ENCODE measurements at places on chromosomes 1 and 21.
A peak's percentile ranks its signal among the peaks of the same experiment; 100 is the strongest.

GRCh38 chr21:26127918-26128317 is 42.7 kb downstream of the APP start:
- DNase-seq = peak; percentile 55

DNA sequence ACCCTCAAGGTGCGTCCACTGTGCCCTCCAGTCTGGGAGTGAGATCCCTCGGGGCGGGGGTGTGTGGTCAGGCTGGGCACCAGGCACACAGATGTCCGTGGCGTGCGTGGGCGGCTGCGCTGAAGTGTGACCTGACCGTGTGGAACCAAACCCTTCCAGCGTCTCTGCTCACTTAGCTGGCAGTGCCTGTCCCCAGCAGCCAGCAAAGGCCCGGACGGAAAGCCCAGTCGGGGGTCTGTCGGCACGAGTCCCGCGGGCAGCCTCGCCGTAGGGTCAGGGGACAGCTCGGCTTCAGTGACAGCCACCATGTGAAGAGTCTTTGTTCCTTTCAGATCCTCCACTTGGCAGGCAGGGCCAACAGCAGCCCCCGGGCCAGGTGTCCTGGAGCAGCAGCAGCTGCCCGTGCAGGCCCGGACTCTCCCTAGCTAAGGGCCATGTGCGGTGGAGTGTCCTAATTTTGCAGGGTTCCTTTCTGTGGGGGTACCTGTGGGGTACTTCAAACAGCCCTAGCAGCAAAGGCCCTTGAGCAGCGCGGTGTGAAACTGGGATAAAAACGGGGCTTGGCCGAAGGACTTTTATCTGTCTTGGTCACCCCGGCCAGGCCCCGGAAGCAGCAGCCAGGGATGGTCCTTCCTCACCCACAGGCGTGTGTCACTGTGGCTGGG is 11.6 kb downstream of the TTLL10 start:
- DNase-seq = no peak

DNA sequence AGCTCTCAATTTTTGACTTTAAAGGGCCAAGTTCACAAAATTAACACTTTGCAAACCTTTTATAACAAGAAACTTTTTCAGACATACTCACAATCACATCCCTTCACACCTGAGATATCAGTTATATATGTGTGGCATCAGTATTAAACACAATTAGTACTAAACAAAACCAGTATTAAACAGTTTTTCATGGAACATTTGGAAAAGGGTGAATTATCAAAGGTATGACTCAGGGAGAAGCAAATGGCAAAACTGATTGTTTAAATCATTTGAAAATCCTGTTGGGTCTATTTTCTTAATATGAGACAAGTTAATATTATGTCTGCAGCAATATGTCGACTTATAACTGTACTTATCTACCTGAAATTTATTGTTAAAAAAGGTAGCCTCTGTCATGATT is 587.3 kb downstream of the NEGR1 start:
- DNase-seq = no peak

DNA sequence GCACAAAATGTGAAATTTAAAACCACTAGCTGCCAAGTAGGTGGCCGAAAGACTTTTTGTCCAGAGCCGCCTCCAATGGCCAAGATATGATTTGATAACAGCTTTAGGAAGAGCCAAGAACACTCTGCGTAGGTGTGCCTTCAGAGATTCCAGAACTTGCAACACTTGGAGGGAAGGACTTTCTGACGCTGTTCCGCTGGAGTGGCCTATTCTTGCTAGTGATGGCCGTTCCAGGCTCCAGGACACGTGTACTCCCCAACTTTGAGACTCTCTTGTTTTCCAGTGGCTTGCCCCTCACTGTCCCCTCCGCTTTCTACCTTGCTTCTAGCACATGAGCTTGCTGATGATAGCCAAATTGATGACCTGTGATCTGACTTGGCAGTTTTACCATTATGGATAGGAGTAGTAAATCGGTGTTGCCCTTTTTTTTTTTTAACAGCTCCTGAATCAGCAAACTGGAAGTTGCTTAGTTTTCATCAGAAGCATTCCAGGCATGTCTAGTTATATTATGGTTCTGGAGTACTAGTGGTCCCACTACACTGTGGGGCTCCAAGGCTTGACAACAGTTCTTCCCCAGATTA is 1.0 kb downstream of the PRDX6 start:
- DNase-seq = peak; percentile 74

GRCh38 chr1:240190881-240191401 is 99.3 kb downstream of the FMN2 start:
- DNase-seq = peak; percentile 81

DNA sequence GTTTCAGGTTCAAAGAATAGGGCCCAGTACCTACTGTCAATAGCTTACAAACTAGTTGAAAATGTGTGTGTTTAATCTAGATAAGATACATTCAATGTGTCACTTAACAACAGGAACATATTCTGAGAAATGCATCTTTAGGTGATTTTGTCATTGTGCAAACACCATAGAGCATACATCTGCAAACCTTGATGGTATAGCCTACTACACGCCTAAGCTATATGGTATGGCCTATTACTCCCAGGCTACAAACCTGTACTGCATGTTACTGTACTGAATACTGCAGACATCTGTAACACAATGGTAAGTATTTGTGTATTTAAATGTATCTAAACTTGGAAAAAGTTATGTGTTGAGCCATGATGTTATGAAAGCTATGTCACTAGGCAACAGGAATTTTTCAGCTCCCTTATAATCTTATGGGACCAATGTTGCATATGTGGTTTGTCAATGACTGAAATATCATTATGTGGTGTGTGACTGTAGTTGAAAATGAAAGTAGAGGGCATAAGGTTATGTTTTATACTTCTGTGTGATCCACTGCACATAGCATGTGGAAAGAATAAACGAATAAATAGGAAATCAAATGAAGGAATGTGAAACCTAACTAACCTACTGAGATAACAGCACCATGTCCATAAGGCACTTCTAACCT is 129.0 kb upstream of the CAMK1G start:
- no peak for DNase-seq

- no peak for DNase-seq
Measured at GRCh38 chr1:247961791-247962190, 3.2 kb upstream of the OR2AK2 start.

DNA sequence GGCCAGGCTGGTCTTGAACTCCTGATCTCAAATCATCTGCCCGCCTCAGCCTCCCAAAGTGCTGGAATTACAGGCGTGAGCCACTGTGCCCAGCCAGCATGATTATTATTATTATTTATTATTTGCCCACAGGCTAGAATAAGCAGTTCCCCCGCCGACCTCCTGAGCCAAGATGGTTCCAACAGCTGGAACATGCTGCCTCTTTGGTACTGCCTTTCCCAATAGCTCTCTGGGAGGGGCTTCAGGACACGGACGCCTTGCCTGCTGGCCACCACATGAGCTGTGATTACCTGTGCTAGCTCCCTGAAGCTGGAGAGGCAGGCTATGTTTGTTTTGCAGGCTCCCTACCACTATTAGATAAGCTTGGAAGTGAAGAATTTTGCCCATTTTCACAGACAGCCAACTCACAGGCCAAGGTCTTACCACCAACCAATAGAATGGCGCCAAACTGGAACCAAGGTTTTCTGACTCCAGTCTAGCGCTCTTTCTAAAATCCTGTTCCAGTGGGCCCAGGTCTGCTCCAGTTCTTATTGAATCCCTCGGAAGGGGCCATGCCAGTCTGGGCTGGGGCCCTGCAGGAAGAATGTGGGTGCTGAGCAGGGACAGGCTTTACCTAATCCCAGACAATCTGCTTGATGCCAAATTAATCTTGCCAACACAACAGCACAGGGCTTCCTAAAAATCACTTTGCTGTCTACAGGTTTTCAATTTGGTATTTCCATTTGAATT is 2.1 kb upstream of the GPR61 start:
- no peak for DNase-seq

GRCh38 chr1:183061194-183061593 is 38.0 kb downstream of the LAMC1 start:
- DNase-seq = no peak

DNA sequence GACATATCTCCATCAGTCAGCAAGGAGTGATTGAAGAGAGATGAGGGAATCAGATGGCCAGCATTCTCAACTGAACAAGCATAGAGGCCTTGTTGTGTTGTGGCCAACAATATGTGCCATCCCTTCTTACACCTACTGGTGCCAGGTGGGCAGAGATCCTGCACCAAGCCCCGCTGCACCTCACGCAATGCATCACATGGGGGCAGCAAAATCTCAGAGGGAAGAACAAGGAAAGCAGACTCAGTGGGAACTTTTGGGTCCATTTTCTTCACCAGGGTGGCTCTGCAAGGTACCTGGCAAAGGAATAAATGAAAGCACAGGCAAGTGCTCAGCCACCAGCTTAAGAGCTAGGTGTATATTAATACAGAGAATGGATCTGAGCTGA is 33.2 kb downstream of the HSD3B2 start:
- DNase-seq = no peak

GRCh38 chr1:17093822-17094393 is 25.3 kb downstream of the PADI2 start:
- no peak for DNase-seq

GRCh38 chr1:112696578-112697314 is 10.2 kb downstream of the RHOC start:
- no peak for DNase-seq

DNA sequence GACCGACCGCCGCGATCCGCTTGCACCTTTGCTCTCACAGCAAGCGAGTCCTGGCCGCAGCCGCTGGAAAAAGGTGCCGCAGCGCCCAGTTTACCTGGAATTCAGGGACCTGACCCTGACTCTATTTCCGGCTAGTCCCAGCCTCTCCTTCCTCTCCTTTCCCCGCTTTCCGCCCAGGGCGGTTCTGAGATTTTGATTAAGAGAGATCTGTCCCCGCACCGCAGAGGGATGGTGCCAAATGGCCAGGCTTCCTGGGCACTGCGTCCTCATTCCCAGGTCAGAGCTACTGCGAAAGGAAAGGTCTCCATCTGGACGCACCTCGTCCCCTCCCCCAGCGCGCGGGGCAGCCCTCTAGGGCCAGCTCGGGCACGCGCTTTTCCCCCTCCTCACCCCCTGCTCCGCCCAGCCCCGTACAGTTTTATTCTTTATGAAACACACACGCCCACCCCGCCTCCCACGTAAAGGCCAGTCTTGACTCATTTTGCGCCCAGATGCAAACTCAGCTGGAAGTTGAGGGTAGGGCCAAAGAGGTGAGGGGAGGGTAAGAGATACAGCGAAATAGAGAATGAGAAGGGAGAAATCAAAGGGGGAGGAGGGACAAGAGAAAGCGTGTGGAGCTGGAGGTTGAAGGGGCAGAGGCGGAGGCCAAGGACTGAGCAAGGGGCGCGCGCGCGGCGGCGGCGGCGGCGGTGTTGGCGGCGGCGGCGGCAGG is 411.8 kb upstream of the ESRRG start:
- DNase-seq = no peak

- no peak for DNase-seq
Measured at GRCh38 chr1:17630986-17631385, 91.5 kb downstream of the ARHGEF10L start.

- DNase-seq = no peak
Measured at GRCh38 chr1:236067854-236068454, 3.1 kb upstream of the NID1 start.

- peak; percentile 34 for DNase-seq
Measured at GRCh38 chr1:43947061-43947873, 517 bp downstream of the IPO13 start.

DNA sequence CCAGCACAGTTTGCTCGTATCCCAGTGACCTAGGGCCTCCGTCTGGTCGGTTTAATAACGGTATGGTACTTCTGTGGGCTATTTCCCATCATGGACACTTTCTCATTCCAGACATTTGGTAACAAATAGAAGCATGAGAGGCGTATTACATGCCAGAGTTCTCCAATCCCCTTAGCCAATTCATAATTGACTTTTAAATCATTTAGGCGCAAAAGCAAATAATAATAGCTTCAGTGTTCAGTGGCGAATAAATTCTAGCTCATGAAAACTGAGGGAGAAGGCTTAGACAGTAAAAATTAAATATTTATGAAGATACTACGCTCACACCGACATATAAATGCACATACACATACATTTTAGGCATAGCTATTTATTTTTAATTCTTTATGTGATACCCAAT is 50.6 kb downstream of the CD247 start:
- no peak for DNase-seq

DNA sequence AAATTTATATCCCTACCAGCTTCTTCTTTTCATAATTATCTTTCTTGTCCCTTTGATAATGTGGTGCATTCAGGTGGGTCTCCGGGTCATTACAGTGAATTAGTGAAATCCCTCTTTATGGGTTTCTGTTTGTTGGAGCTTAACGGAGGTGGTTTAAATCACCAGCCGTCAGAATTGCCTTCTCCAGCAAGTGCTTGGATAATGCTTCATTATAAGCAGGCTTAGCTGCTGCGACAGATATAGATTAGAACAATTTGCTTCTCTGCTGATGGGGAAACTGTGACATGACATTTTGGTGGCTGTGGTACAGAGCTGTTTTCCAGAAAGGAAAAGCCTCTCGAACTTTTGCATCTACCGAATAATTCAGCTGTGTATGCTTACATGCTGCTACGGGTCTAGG is 56.9 kb downstream of the KAZN start:
- no peak for DNase-seq

- DNase-seq = no peak
Measured at GRCh38 chr1:100746542-100746932, 27.0 kb downstream of the VCAM1 start.

GRCh38 chr1:44616991-44617702 is 57.1 kb downstream of the TMEM53 start:
- peak; percentile 94 for DNase-seq

Data from AG20443 (cell line).